ENCODE measurements at places on chromosomes 4 and X.

DNA sequence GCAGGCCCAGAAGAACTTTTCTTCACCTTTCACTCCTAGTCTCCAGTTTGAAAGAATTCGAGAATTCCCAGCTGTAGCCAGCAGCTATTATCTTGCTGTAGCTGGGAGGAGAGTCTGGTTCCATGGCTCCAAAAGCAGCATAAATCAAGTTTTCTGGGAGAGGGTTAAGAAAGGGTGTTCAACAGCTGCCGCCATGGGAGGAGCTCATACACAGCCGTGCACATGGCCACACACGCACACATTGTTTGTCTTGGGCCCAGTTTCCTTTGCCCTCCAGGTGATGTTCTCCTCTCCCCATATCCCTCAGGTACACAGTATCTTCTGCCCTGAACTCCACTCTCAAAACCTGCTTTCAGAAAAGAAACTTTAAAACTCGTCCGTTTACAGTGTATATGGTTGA is 4.1 kb upstream of the GPC3 start:
- no peak for DNase-seq

GRCh38 chr4:87734936-87735335 is 64.4 kb upstream of the IBSP start:
- no peak for DNase-seq

DNA sequence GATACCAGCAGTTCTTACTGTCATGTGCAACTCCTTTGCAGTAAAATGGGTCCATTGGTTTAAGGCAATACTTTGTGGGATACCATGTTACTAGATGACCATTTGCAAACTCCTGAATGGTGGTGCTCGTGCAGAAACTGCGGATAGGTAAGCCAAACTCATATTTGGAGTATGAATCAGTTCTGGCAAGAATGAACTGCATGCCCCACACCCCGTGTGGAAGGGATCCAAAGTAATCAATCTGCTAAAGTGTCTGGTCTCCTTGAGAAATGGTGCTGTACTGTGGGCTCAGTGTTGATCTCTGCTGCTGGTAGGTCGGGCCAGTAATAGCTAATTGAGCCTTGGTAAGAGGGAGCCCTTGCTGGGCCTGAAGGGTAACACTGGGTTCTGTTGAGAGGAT is 4.2 kb upstream of the TAB3 start:
- no peak for DNase-seq

DNA sequence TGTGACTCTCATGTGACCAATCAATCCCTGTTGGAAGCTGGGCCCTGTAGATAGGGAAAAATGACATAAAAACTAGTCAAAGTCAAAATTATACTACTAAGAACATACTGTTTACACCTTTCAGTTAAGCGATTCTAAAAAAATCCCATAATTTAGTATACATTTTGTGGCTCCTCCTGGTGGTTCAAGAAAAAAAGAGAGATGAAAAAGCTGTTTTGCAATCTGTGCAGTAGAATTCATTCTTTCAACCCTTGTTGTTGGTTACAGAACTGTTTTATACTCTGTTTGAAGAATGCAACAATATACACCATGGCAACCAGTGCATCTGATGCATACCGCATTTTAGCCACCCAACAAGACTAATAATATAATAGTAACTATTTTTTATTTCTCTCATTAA is 66.8 kb upstream of the ANK2 start:
- DNase-seq = no peak
